Activated CD4-positive, alpha-beta T cell treated with anti-CD3 and anti-CD28 coated beads, Interleukin-2, amount 50 U/mL, for 1 hour (primary cell): ENCODE measurements at places on chromosomes 16 and 17.

DNA sequence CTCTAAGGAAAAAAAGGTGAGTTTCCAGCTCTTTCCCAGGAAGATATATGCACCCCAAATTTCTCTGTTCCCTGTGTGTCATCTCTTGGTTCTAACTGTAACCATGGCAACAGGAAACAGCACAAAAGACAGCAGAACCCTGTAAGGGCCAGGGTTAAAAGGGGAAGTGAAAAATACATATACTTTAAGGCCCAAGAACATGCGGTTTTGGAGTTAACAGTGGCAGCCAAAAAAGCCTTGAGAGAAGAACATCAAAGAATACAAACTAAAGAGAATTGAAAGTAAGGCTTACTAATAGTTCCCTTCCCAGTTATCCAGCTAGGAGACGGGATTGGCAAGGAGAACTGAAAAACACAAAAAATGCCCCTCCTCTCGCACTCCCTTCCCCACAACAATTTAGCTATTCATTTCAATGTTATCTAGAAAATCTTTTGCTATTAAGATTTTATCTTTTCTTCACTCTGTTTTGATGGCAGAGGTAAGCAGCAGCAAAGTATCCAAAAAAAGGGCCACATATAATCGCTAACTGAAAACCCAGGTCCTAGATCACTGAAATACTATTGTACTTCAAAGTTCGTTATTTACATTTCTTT is 1.5 kb downstream of the SPOP start:
- DNase-seq, result no peak

GRCh38 chr17:50264263-50265113 is 9.8 kb upstream of the TMEM92 start:
- DNase-seq, result no peak

DNA sequence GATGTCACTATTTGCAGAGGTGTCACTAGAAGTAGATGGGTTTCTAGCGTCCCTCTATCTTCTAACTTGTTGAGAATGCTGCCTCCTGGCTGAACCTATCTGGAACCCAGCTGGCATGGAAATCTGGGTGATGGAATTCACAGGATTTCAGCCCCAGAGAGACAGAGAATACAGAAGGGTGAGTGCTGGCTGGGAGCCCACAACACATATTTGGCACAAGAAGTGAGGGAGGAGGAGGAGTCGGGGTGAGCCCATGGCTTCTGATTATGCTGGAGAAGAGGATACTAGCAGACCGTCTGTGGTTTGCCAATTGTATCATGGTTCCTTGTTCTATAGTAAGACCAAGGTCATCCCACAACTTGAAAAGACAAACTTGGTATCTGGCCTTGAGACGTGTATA is 557.8 kb upstream of the SALL1 start:
- no peak for DNase-seq

DNA sequence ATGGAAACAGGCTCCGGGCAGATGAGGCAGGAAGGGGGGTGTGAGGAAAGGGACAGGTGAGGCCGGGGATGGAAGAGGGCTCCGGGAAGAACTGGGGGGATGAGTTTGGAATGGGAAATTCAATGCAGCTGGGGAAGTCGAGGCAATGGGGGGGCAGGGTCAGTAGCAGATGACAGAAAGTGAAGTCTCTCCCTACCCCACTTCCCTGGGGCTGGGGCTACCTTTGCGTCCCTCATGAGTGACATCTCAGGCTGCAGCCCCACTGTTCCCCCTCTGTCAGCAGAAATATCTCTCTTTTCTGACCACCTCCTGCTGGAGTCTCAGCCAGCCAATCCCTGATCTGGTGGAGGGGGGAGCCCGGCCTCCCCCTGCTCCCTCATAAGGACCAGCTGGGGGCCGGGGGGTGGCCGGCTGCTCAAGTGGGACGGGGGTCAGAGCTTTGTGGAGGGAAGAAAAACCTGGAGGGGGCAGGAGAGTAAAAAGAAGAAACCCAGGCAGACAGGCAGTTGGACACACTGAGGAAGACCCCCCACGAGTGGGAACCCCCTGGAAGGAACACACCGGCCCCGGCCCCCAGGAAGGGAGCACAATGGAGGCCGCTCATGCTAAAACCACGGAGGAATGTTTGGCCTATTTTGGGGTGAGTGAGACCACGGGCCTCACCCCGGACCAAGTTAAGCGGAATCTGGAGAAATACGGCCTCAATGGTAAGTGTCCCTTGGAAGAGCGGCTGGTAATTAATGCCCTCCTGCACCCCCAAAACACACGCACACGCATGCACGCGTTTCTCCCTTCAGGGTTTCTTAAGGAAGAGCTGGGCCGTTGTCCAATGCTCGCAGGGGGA is at the start of gene ATP2A1:
TSS of gene ATP2A1 (plus strand) at position 406 of the 844 bp plus-strand sequence. CDS start at position 590, 184 bp downstream.
- no peak for DNase-seq

GRCh38 chr17:17073030-17073564 is 30.8 kb downstream of the MPRIP start:
- no peak for DNase-seq

DNA sequence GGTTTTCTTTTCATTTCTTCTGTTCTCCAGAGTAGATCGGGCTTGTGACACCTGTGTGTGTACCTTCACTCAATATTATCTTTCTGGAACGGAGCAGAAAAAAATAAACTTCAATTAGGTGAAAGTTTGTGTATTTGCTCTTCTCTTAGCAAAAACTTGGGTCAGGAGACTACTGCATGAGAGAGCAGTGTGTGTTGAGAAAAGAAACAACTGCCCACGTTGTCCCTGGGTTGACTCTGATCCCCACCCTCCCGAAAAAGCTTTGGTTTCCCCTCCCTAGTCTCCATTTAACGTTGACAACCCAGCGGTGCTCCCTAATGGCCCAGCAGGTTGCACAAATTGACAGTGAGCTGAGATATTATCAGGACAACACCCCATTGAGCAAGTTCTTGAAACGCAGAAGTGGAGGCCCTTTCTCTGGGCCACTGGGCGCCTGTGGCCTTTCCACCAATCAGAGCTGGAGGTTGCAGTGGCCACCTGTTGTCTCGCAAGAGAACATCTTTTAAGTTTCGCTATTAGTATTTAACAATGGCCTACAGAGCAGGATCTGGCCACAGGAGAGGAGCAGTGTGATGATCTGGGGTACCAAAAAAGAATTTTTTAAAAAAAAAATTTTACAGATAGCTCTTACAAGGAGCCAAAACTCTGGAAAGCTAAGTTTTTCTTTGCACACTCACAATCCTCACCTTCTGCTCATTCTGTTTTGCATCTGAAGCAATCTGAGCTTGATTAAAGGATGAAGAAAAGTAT is 1.5 kb upstream of the TOX3 start:
- DNase-seq, result no peak
